ENCODE measurements at places on chromosomes 2 and 18.
A peak's percentile ranks its signal among the peaks of the same experiment; 100 is the strongest.

DNA sequence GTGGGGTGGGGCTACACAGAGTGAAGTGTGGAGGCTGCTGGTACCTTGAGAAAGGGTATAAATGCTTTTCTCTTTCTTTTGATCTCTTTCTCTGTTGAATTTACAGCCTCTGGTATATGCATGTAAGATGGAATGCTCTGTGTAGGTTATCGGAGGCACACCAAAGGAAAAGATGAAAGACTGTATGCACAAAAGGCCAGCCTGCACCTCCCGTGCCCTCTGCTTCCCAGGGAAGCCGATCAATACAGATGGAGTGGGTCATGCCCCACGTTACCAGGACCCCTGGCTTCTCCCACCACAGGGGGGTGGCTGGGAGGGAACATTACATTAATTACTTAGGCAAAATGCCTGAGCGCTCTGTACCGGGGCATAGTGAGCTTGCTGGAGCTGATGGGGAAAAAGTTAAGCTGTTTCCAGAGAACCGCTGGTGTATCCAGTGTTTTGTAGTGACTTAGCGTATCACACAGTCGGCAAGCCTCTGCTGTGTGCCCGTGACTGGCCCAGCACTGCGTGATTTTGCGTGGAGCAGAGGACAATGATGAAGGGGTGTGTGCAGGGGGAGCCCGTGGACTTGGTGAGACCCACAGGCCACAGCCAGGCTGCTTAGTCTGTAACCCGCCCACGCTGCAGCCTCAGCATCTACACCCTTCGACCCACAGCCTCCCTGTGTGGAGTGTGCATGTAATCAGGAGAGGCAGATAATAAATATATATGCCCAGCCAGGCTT, 8.0 kb downstream of the ALLC start:
- DNase-seq: no peak

GRCh38 chr18:63505566-63506335, 29.0 kb downstream of the SERPINB5 start:
- DNase-seq: peak; percentile 39

GRCh38 chr2:48941456-48941855, 185.9 kb upstream of the LHCGR start:
- DNase-seq: no peak

DNA sequence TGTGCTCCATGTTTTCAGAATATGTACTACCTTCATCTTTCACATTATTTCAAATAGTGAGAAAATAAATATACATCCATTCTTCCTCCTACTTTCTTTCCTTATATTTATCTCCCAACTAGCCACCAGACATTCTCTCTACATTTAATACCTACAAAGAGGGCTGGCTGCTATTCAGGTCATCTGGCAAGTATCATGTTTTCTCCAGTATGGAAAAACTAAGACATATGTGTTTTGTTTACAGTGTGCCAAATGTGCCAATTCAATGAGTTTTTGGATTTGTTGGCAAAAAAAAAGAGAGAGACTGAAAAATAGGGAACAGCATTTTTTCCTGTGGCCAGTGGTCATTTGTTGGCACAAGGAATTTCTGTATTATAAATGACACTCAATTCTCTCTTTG, 1207.3 kb downstream of the DPP10 start:
- no peak for DNase-seq

- DNase-seq: no peak
These were observed 34.8 kb downstream of the RRM2 start for GRCh38 chr2:10157293-10157692.
